ENCODE measurements at places on chromosomes 4 and X. TPM values are rescaled to one million over a fixed set of nuclear protein-coding genes. Genes with fewer than 3 reads are reported as not detected.
A peak's percentile ranks its signal among the peaks of the same experiment; 100 is the strongest.

DNA sequence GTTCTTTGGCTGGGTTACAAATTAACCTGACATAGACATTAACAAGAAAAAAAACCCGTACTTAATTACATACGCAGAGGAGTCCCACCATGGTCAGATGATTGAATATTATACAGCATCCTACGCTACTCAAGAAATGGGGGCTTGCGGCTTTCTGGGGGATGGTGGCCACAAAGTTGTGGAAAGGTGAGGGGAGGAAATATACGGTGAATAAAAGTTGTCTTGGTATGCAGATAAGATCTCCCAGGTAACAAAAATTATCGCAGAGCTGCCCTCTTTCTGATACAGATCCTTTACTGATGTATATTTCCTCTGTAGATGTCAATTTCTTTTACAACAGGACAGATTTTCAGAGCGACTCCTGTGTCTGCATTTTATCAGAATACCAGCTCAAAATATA lies 890 bp downstream of the DCAF16 start:
- DNase-seq = no peak

GRCh38 chrX:50697691-50698090 lies 116.3 kb downstream of the SHROOM4 start:
- no peak for DNase-seq

GRCh38 chr4:181858741-181859140 lies 384.5 kb upstream of the TENM3 start:
- DNase-seq = no peak

GRCh38 chrX:46628460-46629371 lies 55.2 kb downstream of the CHST7 start:
- DNase-seq = no peak

- DNase-seq = no peak
Observed at GRCh38 chr4:152691761-152692160, 12.0 kb upstream of the TMEM154 start.

DNA sequence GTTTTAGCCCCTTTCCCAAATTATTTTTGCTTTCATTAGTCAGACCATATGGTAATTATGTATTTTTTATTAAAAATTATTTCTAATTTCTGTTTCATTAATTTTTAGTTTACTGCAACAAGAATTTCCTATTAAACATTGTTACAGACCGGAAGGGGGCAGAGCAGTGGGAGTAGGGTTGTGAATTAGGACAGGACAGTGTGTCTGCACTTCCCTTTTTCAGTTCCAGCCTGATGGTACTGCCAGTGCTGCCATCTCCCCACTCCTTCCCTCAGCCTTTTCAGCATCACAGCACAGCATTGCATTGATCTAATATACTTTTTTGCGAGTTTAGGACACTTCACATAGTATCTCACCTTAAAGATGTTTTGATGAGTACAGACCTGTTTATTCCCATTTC lies 76.5 kb downstream of the STIM2 start:
- no peak for DNase-seq

Gene GAGE1
- total RNA-seq = not detected

- DNase-seq = no peak
Observed at GRCh38 chr4:171875291-171875690, 62.1 kb downstream of the GALNTL6 start.

GRCh38 chr4:106985830-106986229 lies 50.3 kb downstream of the DKK2 start:
- no peak for DNase-seq

Gene GRXCR1
- not detected for total RNA-seq

Gene FOXO4
- 3.7 TPM for total RNA-seq

- no peak for DNase-seq
Observed at GRCh38 chr4:145503486-145504072, 21.9 kb downstream of the SMAD1 start.

Gene UGT2A3
- not detected for total RNA-seq

DNA sequence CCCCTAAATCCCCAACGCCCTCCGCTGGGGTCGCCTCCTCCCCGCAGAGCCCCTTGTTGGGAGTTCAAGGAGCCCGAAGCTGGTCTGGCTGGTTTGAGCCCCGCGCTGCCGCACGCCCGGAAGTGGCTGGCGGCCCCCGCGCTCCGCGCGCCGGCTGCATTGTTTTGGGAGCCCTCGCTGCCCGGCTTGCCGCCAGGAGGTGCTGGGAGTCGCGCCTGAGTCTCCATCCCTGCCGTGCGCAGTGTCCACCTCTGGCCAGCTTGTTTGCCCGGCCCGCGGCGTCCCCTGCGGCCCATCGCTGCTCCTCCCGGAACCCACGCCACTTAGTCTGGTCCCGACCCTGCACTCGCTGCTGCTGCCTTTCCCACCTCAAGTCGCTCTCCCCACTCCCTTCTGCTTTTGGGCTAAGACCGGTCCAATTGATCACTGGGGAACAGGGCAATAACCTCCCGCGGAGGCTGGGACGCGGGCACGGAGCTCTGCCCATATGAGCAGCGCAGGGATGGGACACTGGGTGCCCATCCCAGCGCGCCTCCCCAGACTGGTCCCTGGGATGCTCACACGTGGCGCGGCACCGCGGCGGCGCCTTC lies 2.2 kb upstream of the SFRP2 start:
- peak; percentile 42 for DNase-seq

Gene FAT4
- 110 TPM for total RNA-seq

GRCh38 chr4:151052785-151053184 lies 37.7 kb upstream of the LRBA start:
- no peak for DNase-seq

DNA sequence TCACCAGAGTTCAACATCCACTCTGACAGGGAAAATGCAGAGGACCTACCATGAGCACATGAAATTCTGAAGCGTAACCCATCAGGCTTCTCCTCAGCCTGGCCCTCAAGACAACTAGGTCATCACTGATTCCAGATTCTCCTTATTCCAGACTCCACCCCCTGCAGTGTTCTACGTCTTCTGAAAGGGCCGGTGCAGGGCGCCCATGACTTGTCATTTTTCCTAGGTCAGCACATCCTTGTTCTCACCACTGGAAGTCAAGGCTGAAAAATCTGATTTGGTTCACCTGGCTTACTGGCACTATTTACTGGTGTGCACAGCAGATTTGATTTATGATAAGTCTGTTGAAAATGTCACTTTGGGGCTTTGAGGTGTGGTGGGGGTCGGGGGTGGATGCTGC lies 140.9 kb upstream of the KLF3 start:
- DNase-seq = no peak

DNA sequence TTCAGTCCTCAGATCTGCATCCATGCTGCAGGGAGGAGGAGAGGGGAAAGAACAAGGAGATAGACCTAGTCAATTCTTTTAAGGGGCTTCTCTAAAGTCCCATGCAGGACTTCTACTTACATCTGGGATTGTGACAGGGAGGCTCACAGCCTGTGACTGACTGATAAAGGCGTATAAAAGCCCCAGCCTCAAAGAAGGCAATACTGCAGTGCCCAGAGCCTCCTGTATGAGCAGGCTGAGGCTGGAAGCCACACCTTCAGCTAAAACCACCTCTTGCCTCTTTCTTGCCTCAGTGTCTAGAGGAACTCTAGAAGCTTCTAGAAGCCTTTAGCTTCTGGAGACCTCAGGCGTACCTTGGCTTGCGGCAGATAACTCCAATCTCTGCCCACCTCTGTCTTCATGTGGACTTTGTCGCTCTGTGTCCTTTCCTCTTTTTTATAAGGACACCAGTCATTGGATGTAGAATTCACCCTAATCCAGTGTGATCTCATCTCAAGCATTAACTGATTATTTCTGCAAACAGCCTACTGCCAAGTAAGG lies 6.0 kb upstream of the ZCCHC4 start:
- DNase-seq = no peak

GRCh38 chr4:53061091-53061850 lies 199.2 kb downstream of the RASL11B start:
- no peak for DNase-seq

DNA sequence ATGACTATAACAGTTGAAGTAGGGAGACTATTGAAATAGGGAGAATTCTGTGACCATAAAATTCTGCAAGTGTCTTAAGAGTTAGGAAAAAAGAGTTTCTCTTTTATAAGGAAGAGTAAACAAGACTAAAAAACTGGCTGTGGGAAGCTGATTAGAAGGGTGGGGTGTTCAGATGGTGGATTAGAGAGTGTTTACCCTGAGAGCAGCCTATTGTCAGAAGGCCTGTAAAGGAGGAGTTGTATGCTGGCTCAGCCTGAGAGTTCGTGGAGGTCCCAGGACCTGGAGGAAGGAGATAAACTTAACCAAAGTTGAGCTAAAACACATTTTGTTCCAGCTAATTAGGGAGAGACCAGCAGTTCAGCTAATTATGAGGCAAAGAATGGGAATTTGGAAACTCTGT lies 629.7 kb downstream of the PCDH7 start:
- DNase-seq = no peak

DNA sequence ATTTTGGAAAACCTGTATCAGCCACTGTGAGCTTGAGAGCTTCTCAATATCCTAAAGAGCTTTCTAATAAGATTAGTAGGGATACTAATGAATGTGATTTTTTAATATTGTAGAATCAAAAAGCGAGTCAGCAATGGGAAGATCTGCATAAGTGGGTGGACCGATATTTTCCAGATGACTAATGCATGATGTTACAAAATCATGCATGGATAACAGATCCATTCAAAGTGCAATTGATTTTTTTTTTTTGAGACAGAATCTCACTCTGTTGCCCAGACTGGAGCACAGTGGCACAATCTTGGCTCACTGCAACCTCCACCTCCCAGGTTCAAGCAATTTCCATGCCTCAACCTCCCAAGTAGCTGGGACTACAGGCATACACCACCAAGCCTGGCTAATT lies 7.3 kb upstream of the CLDN2 start:
- DNase-seq = no peak

Gene DGKQ
- total RNA-seq = 6.1 TPM

Gene BEX1
- total RNA-seq = 127 TPM

Gene CT45A1
- not detected for total RNA-seq

DNA sequence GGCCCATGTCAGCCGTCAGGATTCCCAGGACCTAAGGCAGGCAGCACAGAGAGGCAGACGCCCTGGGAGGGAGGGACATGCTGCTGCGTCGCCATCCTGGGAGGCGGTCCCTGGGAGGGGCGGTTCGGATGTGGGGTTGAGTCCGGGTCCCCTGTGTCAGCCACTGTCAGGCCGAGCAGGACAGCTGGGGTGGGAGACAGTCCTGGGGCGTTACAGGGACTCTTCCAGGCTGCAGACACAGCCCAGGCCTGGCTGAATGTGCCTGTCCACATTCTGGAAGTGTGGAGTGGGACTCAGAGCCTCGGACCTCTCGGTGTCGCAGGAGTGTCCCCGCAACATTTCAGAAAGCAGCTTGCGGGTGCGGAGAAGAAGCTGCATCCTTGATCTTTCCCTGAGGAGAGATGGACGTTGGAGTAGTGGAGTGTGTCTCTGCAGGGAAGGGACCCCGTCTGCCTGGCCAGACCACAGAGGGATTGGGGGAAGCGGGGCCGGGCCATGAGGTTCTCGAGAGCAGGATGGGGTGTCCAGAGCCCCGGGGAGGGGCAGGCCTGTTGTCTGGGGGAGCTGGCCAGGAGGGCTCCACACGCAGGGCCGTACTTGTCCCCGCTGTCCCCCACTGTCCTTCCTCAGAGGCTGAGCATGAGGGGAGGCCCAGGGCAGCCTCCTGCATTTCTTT lies 6.1 kb downstream of the AKAP17A start:
- no peak for DNase-seq

- DNase-seq = no peak
Observed at GRCh38 chr4:21697583-21697982, 251.0 kb downstream of the KCNIP4 start.

Measured in frontal cortex (tissue), 4 donors.